Vagina (tissue), 2 donors: ENCODE measurements at places on chromosomes 4 and X.

- DNase-seq = no peak
Observed at GRCh38 chrX:154990496-154990895, 32.0 kb downstream of the F8 start.

DNA sequence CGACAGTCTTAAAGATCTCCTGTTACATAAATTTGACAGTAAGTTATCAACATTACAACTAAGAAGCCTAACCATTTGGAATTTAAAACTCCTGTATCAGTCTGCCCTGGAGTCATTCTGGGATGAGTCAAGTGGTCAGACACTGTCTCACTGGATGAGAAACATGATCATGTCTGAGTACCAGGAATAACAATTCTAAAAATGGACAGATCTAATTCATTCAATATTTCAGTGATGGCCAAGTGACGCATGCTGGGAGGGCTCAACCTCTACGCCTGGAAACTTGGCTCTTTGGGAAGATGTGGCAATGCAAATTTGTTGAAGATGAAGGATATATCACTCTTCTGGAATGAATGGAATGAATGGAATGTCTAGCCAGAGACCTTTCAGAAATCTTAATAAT is 1427.2 kb downstream of the STIM2 start:
- no peak for DNase-seq

DNA sequence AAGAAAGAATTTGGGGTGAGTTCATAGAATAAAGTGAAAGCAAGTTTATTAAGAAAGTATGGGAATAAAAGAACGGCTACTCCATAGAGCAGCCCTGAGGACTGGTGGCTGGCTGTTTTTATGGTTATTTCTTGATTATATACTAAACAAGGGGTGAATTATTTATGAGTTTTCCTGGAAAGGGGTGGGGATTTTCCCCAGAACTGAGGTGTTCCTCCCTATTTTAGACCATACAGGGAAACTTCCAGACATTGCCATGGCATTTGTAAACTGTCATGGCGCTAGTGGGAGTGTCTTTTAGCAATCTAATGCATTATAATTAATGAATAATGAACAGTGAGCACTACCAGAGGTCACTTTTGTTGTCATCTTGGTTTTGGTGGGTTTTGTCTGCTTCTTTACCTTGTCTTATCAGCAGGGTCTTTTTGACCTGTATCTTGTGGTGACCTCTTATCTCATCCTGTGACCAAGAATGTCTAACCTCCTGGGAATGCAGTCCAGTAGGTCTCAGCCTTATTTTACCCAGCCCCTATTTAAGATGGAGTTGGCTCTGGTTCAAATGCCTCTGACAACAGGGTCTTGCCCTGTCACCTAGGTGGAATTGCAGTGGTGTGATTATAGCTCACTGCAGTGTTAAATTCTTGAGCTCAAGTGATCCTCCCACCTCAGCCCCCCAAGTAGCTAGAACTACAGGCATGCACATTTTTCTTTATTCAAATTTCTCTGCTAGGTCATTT is 27.1 kb downstream of the RAPGEF2 start:
- no peak for DNase-seq

GRCh38 chrX:40310016-40310415 is 212.3 kb upstream of the BCOR start:
- DNase-seq = no peak

DNA sequence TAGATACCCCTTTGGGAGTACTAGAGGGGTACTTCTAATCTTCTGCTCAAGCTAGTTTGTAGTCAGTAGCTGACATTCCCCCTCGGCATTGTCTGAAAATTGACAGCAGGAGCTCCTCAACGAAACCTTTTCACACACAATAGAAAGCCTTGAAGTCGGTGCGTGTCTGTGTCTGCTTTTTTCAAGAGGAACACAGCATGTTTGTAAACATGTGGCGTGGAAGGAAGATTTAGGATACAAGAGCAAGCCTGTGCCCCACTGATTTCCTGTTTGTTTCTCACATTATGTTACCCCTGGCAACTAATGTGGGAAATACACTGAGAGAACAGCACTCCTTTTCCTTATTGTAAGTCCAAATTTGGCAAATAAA is 252.6 kb downstream of the ANKRD50 start:
- DNase-seq = no peak

- DNase-seq = no peak
Observed at GRCh38 chr4:82508806-82509428, 52.9 kb downstream of the TMEM150C start.

GRCh38 chr4:36772154-36772516 is 472.4 kb upstream of the NWD2 start:
- no peak for DNase-seq

- no peak for DNase-seq
Observed at GRCh38 chr4:19575924-19576323, 675.8 kb upstream of the SLIT2 start.

- no peak for DNase-seq
Observed at GRCh38 chrX:24963823-24964222, 51.9 kb downstream of the ARX start.

GRCh38 chrX:132353430-132353829 is 134.2 kb upstream of the RAP2C start:
- no peak for DNase-seq

GRCh38 chr4:40502220-40502619 is 127.4 kb downstream of the RBM47 start:
- no peak for DNase-seq

GRCh38 chr4:124028182-124028581 is 631.6 kb downstream of the SPRY1 start:
- DNase-seq = no peak

DNA sequence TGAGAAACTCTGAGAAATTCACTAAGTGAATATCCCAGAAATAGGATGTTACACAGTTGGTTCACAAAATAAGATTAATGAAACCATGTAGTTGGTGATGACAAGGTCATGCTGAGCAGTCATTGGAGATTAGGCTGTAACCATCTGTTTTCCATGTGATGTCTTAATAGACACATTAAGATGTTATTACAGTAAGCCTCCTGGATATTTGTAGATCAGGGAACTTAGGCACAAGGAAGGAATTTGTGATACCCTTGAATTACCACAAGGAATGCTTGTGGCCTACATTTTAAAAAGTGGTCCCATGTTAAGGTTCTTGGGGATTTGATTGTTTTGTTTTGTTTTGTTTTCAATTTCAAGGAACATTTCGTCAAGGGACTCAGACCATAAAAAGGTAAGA is 185.6 kb upstream of the BANK1 start:
- DNase-seq = no peak

DNA sequence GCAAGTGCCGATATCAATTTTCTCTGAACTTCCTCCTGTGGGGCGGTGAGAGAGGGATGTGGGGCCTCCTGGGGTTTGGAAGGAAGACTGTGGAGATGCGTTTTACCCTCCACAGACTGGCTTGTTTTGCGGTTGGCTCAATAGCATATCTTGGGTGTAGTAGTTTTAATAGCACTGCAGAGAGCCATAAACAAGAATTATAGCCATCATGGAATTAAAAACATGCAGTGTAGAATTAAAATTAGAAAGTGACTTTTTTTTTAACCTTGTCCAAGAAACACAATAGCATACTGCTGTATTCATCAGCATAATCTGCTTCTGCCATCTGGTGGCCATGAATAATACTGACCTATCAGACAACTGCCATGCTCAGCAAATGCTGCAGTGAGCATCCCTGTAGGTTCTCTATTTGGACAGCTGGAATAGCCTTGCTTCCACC is 47.3 kb upstream of the SCML1 start:
- DNase-seq = no peak

DNA sequence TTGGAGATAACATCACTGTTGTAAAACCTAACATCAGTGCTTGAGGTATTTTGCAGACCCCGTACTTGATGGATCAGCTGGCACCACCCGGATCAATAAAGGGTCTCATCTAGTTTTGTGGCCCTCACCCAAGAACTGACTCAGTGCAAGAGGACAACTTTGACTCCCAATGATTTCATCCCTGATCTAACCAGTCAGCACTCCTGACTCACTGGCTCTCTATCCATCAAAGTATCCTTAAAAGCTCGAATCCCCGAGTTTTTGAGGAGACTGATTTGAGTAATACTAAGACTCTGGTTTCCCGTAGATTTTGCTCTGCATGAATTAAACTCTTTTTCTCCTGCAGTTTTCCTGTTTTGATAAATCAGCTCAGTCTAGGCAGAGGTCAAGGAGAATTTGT is 2498.1 kb downstream of the PCDH7 start:
- DNase-seq = no peak

- no peak for DNase-seq
Observed at GRCh38 chr4:52751487-52751911, 274 bp upstream of the ERVMER34-1 start.

DNA sequence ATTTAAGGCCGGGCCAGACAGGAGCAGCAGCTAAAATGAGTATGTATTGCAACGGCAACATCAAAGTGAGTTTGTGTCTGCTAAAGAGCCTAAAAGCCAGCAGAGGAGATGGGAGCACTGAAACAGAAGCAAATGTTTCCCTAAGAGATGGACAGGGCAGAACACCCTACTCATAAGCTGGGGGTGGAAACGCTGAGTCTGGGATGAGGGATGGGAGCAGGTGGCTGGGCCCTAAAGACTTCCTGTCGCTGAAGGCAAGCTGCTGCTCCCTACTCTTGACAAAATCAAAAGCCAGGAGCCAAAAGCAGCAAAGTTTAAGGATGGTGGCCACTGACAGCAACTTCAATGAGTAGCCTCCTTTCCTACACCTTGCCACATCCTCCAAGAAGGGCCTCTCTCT is 40.6 kb upstream of the NAP1L5 start:
- no peak for DNase-seq

DNA sequence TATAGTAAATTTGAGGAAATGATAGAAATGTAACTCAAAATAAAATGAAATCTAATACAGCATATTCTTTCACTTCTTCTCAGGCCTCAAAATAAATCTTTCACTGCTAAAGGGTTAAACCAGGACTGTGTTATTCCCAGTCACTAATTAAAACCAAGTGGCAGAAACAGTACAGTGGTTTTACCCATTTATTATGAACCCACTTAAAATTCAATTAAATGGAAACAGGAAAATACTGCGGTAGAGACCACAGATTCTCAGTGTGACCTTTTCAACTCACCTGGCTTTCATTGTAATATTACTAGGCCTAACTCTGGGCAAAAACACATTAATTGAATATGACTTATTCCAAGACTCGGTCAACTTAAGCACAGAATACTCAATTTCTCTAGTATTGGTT is 176.5 kb upstream of the DKK2 start:
- DNase-seq = no peak

GRCh38 chr4:143021384-143021783 is 163.3 kb upstream of the USP38 start:
- DNase-seq = no peak

GRCh38 chr4:41160012-41160789 is 54.1 kb downstream of the APBB2 start:
- no peak for DNase-seq

DNA sequence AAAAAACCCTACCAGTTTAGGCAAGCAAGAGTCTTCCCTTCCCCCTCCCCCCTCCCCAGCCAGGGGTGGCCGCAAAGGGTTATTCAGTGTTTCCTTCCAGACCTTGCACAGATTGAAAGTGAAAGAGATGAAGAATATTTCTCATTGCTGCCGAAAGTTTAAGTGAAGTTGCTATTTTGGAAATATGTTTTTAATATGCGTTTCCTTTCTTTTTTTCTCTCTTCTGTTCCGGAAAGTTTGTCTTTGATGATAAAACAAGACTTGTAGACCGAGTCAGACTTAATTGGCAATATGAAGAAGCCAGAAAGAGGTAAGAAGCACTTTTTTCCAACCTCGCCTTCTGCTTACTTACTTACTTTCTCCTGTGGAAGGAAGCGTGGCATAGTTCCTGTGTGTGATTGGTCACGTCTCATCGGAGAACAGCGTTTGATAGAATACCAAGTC is 58.5 kb upstream of the CLCN4 start:
- DNase-seq = no peak

DNA sequence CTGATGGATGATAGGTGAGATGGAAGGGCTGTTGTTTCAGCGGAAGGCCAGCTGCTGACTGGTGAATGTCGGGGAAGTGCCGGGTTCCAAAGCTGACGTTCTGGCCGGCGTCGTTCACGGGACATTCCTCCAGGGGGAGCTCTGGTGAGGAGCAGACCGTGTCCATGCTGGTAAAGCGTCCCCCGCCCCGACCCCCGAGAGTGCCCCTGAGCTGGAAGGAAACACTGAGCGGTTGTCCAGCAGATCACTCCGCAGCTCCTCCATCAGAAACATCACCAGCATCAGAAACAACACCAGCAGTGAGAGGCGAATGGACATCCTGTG is 18.6 kb upstream of the ADRA2C start:
- DNase-seq = no peak

- DNase-seq = no peak
Observed at GRCh38 chr4:28007693-28008092, 1147.1 kb downstream of the STIM2 start.

DNA sequence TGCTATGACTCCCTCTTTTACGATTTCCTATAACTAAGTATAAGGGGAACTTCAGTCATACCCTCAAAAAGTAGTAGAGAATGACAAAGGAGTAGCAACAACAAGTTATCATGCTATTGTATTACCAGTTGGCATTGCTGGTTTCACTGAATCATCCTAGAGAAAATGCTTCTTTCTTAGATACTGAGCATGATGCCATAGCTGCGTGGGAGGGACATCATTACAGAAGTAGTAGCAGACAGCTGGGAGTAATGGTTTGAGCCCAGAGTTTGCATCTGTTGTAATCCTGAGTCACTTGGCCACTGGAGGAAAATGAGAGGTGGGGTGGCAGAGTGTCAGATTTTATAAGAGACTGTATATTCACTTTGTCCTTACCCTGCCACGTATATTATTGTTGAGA is 38.6 kb downstream of the MTMR1 start:
- DNase-seq = no peak

GRCh38 chr4:93342738-93343137 is 485.8 kb upstream of the ATOH1 start:
- DNase-seq = no peak
